ENCODE measurements at places on chromosomes 7 and 10. TPM values are rescaled to one million over a fixed set of nuclear protein-coding genes. Genes with fewer than 3 reads are reported as not detected.

The SLC26A3 gene
- total RNA-seq: not detected

- DNase-seq: no peak
Observed at GRCh38 chr10:77253147-77253545, 384.5 kb downstream of the KCNMA1 start.

DNA sequence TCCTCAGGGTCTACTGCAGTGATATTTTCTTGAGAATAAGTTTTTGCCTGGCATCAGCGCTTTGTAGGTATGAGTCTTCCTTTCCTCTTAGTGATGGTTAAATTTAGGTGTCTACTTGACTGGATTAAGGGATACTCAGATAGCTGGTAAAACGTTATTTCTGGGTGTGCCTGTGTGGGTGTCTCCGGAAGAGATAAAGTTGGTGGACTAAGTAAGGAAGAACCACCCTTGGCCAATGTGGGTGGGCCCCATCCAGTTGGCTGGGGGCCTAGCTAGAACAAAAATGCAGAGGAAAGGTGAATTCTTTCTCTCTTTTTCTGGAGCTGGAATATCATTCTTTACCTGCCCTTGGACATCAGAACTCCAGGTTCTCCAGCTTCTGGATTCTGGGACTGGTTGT is 138.8 kb downstream of the ADCYAP1R1 start:
- no peak for DNase-seq

DNA sequence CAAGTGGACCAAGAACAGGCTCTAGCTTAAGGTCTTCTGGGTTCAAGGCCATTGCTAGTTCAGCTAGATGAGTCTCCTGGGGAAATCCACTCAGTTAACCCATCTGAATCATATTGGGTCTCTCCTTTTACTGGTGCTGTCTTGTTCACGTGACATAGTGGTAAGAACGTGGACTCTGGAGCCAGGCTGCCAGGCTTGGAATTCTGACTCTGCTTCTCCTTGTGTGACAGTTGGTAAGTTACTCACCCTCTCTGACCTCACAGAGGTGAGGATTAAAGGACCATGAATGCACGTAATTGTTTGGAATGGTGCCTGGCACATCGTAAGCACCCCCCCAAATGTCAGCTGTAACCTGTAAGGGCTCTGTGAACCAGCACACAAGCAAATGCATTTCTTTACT is 9.7 kb upstream of the CALU start:
- no peak for DNase-seq

GRCh38 chr7:47354071-47354470 is 227.8 kb downstream of the TNS3 start:
- no peak for DNase-seq

Measured in mesothelial cell of epicardium (in vitro differentiated cells).